ENCODE measurements at places on chromosomes 11 and 22. TPM values are rescaled to one million over a fixed set of nuclear protein-coding genes. Genes with fewer than 3 reads are reported as not detected.

IFITM1 gene
- polyA plus RNA-seq: 795 TPM

TTC12 gene
- 11.7 TPM for polyA plus RNA-seq

NPAS4 gene
- polyA plus RNA-seq: not detected

LRRC32 gene
- 0.10 TPM for polyA plus RNA-seq

OR51M1 gene
- not detected for polyA plus RNA-seq

GRCh38 chr11:108501396-108501795 lies 3.2 kb upstream of the POGLUT3 start:
- no peak for DNase-seq

GRCh38 chr11:71173709-71174108 lies 78.7 kb downstream of the SHANK2 start:
- no peak for DNase-seq

- DNase-seq: no peak
Observed at GRCh38 chr11:35011944-35012343, 95.5 kb downstream of the PDHX start.

GRCh38 chr22:45318558-45319323 lies 9.0 kb downstream of the FAM118A start:
- no peak for DNase-seq

DNA sequence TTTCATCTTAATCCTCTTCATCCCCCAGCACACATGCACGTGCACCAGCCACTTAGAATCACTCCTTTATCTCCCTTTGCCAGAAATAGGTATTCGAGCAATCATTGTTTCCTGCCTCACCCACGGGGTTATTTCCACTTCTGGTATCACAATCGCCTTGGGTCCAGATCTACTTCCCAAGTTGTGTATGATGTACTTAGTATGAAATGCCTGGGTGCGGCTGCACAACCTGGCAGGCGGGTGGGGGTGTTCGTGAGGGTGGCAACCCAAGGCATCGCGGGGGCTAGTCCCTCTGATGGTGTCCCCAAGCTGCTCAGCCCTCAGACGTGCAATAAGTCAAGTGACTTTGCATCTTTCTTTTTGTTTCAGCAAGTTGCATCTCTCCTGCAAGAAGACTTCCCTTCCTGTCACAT lies 475.6 kb downstream of the MIAT start:
- no peak for DNase-seq

DNA sequence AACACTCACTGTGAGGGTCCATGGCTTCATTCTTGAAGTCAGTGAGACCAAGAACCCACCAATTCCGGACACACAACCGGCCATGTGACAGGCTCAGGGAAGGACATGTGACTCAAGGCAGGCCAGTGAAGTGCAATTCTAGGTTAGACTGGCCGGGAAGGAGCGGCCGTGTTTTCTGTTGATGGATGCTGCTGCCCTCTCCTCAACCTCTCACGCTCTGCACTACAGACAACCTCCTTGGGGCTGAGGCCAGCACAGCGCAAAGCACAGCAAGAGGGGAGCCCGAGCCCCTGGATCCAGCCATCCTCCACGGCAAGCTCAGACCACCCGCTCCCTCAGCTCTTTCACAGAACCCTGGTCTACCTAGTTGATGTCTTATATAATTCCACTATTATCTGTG lies 2.8 kb downstream of the NUDT8 start:
- no peak for DNase-seq

- DNase-seq: no peak
Observed at GRCh38 chr11:79264284-79264683, 176.5 kb downstream of the TENM4 start.

GRCh38 chr22:26658671-26659478 lies 1.5 kb downstream of the MIAT start:
- DNase-seq: peak; percentile 87

- DNase-seq: no peak
Observed at GRCh38 chr11:75508051-75508561, 17.6 kb downstream of the GDPD5 start.

- peak; percentile 59 for DNase-seq
Observed at GRCh38 chr11:119481021-119481666, 58.2 kb upstream of the THY1 start.

- DNase-seq: no peak
Observed at GRCh38 chr11:33778675-33779074, 4.4 kb upstream of the FBXO3 start.

DNA sequence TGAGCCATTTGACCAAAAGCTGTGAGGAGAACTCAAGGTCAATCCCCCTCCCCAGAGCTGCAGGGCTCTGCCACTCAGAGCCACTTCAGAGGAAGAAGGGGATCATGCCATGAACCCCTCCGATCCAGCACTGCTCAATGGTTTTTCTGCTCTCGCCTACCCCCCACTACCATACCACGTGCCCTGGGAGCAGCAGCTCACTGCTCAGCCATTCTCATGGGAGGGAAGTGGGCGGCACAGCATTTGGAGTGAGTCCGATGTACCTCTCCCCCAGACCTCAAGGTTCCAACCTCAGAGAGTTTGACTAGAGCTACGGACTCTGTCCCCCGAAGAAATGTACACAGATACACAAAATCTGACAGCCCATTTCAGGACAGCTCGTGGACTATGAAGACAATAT lies 34.5 kb downstream of the AP1B1 start:
- no peak for DNase-seq

DNA sequence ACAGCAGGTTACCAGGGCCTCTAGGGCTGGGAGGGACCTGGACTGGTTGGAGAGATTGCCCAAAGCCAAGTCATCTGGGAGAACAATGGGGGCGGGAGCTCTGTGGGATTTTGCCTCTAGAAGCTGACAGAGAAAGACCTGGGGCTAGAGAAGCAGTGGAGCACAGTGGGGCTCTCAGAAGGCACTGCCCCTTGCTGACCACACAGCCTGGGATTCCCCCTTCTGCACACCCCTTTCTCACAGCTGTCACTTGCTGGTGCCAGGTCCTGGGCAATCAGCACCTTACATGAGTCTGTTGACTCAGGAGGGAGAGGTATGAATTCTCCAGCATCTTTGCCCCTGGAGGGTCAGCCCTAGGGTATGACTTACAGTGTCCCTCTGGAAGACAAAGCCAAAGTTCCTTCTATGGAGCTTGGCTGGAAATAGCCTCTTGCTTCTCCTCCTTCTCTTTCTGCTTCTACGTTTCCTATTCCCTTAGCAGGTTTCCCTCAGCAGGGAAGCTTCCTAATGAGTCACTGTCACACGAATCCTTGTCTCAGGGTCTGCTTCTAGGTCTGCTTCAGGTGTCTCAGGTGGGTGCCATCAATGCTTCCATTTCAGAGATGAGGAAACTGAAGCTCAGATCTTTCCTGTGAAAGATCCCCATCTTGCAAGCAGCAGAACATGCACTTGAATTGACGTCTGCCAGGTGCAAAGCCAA lies 27.0 kb downstream of the GDPD5 start:
- peak; percentile 13 for DNase-seq

DNA sequence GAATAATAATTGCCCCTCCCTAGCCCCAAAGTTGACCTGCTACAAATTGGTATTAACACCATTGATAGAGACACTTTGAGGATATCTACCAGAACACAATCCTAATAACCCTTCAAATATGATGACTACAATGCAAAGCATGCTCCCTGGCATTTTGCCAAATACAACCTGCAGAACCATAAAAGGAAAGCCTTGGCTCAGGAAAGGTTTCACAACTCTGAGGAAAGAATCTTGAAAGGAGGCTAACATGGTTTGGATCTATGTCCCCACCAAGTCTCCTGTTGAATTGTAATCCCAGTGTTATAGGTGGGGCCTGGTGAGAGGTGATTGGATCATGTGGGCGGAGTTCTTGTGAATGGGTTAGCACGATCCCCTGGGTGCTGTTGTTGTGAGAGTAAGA lies 140.4 kb upstream of the ARHGAP42 start:
- peak; percentile 80 for DNase-seq

DNA sequence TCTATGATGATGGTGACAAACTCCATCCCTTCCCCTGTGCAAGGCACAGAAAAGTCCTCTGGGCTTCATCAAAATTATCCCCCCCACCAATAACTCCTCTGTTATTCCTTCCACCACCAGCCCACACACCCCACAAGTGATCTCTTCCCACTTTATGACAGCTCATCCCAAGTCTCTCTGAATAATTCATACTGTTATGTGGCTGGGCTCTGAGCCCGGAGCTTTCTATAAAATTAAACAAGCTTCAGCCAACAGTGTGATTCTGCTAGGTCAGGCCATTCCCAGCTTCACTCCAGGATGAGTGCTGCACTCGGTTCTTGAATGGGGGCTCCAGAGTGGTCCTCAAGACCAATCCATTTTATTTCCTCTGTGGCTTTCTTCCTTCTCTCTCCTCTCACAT lies 83.0 kb downstream of the INSC start:
- DNase-seq: no peak
